ENCODE measurements at places on chromosomes 1 and 21. TPM values are rescaled to one million over a fixed set of nuclear protein-coding genes. Genes with fewer than 3 reads are reported as not detected.

The LENEP gene
- total RNA-seq, result not detected

The REG4 gene
- not detected for total RNA-seq

The KCNN3 gene
- 16.6 TPM for total RNA-seq

The ZNF593OS gene
- total RNA-seq, result not detected

The FGR gene
- total RNA-seq, result 3.4 TPM

The DYNLT4 gene
- not detected for total RNA-seq

The XPR1 gene
- 33.6 TPM for total RNA-seq

The AIM2 gene
- 3.0 TPM for total RNA-seq

Data from urinary bladder (tissue), 4 donors.